ENCODE measurements at places on chromosomes 16 and 17.

DNA sequence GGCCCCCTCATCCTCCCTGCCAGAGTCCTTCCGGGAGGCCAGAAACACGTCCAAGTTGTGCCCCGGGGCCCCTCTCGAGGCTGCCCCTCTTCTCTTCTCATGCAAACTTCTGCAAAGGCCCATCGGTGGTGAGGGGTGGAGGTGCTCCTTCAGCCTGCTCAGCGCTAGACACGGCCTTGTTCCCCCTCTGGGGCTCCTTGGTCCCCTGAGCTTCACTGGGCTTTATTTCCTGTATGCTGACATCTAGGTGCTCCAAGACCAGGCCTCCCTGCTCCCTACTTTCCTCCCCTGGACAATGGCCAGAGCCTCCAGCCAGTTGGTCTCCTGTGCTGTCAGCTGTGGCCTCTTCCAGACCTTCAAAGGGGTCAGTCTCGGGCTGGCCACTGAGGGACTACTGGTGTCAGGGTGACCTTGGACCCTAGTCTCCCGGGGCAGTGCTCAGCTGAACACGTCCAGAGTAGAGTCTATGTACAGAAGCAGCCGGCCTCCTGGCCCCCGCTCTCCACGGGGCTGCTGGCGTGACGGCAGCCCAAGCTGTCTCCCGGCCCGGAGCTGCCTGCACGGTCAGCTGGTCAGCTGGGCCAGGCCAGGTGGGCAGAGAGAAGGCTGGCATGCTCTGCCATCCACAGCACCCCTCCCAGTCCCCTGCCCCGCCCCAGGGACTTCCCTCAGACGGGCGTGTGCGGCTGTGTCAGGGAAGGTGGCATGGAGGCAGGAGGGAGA, 1.7 kb upstream of the PRR35 start:
- no peak for DNase-seq

DNA sequence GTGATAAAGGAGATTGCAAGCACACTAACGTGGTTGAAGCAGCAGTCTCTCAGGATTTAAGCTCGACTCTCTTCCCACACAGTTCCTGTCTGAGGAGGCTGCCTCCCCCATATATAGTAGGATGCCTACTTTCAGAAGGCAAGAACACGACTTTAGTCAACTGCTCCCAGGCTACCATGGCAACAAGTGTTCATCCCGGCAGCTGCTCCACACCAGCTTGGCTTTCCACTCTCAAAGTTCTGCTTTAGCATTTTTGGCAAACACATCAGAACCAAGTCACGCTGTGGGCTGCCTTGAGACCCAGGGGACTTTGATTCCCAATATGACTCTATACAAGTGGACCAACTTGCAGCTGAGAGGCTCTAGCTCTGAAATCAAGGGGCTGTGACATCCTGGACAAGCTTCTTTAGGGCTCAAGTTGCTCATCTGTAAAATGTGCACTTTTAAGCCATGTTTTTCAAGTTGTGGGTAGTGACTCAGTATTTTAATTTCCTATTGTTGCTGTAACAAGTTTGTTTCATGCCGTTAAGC, 16.5 kb downstream of the ZP2 start:
- no peak for DNase-seq

GRCh38 chr17:81703747-81704654, 834 bp downstream of the MRPL12 start:
- no peak for DNase-seq

GRCh38 chr16:64586781-64587180, 535.1 kb downstream of the CDH11 start:
- no peak for DNase-seq

- DNase-seq, result no peak
Measured at GRCh38 chr16:2749476-2749875, 3.0 kb upstream of the SRRM2 start.

- DNase-seq, result no peak
Measured at GRCh38 chr16:73237601-73238000, 189.7 kb upstream of the ZFHX3 start.

DNA sequence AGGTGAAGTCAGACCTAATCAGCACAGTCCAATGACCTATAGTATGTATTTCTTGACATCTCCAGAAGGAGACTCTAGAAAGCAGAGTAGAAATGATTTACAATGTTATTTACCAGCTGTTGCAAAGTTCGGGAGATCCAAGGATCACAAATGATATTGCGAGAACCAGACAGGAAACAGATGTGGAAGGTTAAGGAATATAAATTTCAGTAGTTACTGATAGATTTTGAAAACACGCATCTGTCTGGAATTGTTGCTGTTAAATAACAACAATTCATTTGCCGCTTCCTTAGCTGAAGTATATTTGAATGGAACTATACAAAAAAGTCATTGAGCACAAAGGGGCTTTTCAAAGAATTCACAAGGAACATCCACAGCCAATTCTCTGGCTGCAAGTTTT, 72.0 kb downstream of the STXBP4 start:
- no peak for DNase-seq

DNA sequence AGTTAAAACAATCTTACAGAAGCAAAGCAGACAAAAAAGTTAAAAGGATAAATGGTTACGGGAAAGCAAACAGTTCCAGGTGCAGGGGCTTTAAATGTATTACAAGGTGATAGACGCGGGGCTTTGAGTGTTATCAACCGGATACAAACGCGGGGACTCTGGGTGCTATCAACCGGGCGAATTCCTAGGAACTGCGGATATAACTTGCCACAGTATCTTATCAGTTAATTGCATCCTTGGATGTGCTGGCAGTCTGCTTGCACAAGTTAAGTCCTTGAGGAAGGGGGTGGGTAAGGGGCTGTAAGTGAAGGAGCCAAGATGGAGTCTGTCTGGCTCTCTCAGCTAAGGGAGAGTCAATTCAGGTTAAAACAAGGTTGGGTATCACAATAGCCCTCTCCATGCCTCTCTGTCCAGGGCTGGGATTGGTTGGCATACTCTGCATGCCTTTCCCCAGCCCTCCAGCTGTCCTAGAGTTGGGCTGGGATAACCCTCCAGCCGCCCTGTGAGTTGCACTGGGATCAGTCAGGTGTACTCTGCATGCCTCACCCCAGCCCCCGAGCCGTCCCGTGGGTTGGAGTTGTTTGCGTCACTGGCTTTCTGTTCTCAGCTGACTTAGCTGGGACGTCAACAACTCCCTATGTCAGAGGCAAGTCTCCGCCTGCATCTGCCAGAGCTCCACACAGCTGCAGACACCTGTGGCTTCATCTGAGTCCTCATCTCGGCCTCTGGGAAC, 40.9 kb downstream of the TMEM235 start:
- DNase-seq, result peak; percentile 36

GRCh38 chr17:37787055-37787757, 42.3 kb upstream of the HNF1B start:
- DNase-seq, result no peak

GRCh38 chr16:89523680-89524344, 15.6 kb downstream of the SPG7 start:
- DNase-seq, result no peak

DNA sequence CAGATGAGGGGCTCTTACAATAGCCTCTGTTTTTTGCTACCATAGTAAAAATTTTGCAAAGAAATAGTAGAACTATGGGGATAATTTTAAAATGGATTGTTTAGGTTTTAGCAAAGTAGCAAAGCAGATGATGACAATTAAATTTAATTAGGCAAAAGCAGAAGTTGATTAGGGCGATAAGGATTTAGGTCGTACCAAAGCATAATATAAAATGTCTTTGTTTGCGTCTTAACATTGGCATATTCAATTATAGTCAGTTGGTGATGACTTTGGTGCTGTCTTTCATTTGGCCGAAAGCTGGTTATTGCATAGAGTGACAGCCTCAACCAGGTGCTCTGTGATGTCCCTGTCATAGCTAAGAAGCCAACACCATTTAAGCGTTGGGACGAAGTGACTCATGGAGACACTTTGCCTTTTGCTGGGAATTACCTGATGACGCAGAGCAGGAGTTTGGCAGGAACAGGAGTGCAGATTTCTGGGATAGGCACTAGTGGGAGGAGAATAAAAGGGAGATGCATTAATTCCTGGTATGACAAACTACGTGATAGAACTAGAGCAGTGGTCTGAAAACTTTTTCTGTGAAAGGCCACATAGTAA, 38.3 kb downstream of the MAP2K6 start:
- no peak for DNase-seq

- no peak for DNase-seq
Measured at GRCh38 chr17:58351182-58351581, 819 bp downstream of the SUPT4H1 start.

GRCh38 chr17:45170280-45170930, 8.7 kb downstream of the HEXIM2 start:
- DNase-seq, result no peak

DNA sequence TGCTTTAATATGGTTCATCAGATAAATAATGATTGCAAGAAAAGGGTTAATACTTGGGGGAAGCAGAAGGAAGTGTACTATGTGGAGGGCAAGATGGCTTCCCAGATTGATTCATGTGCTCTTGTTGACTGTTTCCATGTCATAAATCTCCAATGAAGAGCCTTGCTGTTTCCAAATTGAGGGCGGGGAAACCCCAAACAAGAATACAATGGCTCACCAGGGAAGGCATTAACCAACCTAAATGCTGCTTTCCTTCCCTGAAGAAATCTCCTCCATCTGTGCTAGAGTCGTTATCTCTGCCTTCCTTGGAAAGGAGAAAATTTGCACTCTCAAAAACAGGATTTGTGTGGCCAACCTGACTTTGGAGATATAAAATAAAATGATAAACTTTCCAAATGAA, 28.0 kb upstream of the CDH13 start:
- DNase-seq, result no peak

DNA sequence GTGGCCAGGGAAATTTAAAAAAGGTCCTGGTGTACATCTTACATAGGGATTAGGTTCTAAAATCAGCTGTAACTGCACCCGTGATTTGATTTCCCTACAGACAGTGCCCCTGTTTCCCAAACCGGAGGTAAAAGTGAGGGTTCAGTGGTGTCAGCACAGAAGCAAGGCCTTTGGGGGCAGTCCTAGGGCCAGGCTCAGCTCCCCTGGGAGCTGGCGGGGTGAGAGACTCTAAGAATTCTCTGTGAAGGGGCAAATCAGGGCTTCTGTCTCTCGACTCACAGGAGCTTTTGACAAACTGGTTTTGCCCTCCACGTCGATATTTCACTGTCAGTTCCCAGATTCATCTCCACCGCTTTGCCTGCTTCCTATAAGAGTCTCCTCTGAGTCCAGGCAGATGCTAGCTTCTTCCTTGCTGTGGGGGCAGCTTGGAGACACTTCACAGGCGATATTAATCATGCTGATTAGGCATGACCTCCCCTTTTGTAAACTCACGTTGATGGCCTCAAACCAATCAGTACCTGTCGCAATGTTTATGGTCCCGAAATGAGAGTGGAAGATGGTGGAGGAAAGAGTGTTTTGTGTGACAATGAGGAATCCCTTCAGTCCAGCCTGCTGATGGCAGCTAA, 234.2 kb upstream of the TOX3 start:
- no peak for DNase-seq

DNA sequence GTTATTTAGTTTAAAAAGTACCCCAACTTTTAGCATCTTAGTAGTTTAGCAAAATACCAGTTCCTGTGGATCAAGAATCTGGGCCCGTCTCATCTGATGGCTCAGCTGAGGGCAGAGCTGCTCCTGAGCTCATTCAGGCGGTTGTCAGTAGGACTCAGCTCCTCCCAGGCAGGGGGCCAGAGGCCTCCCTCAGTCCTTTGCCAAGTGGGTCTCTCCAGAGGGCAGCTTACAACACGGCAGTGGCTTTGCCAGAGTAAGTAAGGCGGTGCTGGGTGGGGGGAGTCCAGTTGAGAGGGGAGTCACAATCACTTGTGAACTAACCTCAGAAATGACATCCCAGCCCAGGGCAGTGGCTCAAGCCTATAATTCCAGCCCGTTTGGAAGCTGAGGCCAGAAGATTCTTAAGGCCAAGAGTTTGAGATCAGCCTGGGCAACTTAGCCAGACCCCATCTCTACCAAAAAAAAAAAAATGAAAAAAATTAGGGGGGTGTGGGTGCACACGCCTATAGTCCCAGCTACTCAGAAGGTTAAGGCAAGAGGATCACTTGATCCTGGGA, 81.5 kb upstream of the MED9 start:
- no peak for DNase-seq

GRCh38 chr17:66420961-66421371, 118.6 kb downstream of the PRKCA start:
- DNase-seq, result no peak

DNA sequence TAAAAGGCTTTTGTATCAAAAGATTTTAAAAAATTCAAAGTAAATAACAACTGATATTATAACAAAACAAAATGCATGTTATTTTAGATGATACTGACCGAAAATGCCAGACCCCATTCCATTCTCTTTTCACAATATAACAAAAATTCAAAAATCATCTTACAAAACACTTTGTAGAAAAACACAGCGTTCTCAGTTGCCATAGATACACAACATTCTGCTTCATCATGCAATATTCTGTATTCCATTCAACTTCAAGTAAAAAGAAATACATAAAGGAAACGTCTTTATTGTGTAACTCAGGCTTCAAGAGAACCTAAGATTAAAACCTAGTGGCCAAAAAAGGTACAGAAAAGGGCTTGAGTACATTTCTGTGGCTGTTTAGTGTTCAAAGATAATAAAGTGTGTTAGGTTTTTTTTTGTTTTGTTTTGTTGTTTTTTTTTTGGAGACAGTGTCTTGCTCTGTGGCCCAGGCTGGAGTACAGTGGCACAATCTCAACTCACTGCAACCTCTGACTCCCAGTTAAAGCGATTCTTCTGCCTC, 250.5 kb downstream of the CEP112 start:
- no peak for DNase-seq

- no peak for DNase-seq
Measured at GRCh38 chr17:67891481-67892119, 66.3 kb downstream of the BPTF start.

GRCh38 chr16:76532188-76532973, 255.2 kb downstream of the CNTNAP4 start:
- no peak for DNase-seq

DNA sequence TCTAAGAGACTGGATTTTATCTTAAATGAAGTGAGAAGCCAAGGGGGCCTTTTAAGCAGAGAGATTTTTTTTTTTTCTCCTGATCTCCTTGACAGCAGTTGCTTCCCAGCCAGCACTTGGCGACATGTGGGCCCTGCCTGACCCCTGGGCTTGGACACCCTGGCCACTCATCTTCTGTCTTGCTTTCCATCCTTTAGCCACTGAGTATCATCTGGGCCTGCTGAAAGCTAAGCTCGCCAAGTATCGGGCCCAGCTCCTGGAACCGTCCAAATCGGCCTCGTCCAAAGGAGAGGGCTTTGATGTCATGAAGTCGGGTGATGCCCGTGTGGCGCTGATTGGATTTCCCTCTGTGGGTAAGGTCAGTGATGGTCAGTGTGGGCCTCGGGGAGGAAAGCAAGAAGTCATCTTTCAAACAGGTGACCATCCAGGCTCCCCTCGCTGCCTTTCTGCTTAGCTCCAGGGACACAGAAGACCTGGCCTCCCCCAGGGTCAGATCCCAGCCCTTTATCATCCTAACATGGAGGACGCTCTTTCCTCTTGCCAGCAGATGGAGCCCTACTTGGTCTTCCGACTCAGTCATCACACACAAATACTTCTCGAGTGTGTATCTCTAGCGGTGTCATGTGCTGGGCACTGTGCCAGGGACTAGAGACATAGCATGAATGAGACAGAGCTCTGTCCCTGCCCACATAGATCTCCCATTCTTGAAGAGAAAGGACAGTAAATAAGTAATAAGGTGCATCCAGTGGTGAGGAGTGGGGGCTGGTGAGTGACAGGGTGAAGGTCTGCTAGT, 6.1 kb downstream of the DRG2 start:
- no peak for DNase-seq

- no peak for DNase-seq
Measured at GRCh38 chr16:65314627-65315008, 192.8 kb upstream of the CDH11 start.

All from NCI-H1436 (cell line).